Central memory CD4-positive, alpha-beta T cell (primary cell): ENCODE measurements at places on chromosomes 3 and 15.
A peak's percentile ranks its signal among the peaks of the same experiment; 100 is the strongest.

DNA sequence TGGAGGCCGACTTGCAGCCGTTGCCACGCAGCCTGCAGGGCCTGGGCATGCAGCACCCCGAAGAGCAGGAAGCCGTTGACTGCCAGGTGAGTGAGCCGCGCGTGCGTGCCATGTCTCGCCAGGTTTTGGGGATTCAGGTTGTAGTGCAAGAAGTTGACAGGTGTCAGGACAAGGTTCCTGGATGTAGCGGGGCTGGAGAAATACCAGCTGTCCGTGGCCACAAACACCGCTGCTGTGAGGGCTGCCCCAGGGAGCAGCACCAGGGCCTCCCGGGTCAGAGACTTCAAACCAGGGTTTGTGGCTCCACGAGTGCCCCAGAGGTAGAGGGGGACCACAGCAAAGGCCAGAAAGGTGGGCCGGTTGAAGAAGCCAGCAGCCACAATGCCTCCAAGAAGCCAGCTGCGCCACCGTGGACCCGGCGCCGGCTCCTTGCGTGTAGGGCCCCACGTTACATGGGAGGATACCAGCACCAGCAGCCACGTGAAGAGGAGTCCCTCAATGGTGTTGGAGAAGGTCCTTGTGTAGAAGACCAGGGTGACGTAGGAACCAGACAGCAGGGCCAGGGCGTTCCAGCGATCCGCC is 5.6 kb upstream of the NCBP2 start:
- DNase-seq, result no peak

DNA sequence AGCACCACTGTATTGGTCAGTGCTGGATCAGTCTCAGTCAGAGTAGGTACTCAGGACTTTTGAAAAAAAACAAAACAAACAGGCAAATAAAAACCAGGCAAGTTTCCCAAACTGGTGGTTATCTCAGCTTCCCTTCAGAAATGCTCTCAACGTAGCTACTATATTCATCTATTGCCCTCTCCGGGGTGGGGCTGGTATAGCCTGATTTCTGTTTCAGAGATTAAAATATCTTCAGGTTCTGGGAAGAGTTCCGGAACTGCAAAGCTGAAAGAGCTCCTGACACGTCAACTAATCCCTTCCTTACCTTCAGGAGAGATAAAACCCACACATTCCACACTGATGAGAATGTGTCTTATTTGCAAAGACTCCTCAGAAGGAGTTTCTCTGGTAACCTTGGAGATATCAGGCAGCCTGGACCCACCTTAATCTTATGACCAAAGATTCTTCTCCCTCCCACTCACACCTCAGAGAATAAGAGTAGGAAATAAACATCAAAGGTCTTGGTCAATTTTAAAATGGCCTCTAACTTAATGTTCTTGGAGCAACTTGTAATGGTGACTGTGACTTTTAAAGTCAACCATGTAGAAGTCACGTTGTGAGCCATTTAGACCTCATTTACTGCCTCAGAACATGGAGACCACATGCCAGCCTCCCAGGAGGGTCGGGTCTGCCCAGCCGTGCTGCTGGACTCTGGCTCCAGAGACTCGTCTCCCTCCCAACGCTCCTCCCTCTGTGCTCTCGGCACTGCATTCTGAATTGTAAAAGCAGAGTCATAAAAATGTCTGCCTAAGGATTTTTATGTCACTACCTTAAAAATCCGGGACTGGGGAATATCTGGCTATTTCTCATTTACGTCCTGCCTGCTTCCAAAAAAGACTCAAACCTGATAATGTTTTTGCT is 53.8 kb downstream of the CDCP1 start:
- DNase-seq, result no peak

DNA sequence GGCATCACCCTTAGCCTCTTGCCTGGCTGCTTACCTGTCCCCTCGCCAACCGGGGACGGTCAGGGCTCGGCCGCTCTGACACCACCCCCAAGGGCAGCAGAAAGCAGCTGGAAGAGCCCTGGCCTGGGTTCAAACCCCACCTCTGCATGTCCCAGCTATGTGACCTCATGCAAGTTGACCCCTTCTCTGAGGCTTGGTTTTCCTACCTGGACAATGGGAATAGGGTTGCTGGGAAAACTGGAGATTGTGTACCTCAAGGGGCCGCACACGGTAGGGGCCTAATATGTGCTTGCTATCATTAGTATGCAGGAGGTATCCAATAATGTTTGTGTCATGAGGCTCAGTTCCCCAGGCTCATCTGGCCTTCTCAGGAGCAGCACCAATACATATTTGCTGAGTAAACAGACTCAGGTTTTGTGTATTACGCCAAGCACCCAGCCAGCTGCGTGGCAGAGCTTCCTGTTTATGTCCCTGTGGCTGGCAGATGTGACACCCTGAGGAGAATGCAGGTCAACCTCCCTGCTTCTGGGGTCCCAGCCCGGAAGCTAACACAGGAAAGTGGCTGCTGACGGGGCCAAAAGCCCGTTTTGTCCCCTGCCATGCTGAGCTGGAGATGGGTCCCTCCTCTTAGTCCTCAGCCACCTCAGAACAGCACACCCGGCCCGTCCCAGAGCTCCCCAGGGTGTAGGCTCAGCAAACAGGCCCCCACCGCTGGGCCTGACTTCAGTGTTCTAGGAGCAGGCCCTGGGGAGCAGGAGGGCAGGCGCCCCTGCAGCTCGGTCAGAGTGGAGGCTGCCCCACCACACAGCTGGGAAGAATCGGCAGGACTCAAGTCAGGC is 29.7 kb downstream of the PLXND1 start:
- DNase-seq, result peak; percentile 89

DNA sequence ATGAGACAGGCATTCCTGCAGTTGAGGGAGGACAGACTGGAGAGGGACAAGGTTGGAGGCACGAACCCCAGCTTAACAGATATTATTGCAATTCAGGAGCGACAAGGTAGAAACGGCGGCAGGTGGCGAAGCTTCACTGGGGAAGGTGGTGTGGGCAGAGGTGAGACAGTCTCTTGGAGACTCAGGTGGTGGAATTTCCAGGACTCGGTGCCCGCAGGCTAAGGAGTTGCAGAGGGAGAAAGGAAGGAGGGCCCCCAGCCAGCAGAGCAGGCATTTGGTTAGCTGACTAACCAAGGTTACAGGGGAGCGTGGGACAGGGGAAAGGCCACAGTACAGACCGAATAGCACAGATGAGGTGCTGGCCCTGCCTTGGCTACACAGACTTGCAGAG is 3.0 kb downstream of the FAM174B start:
- no peak for DNase-seq

DNA sequence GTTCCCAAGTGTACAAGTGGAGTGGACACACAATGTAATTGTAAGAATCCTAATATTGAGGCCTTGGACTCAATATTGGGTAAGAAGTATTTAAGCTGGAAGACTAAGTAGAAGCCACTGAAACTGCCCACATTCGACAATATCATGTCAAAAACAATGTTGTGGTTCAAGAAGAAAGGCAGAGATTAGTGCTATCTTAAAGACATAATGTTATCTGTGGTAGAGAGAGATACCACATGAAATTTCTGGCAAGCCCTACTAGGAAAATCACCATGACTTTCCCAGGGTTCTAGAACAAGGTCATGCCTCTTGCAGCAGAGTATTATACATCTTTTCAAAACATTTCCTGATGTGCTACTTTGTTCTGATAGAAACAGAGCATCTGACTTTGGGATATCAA is 192.6 kb downstream of the RAP2B start:
- DNase-seq, result no peak

GRCh38 chr15:59268168-59268851 is 61.7 kb downstream of the LDHAL6B start:
- no peak for DNase-seq

DNA sequence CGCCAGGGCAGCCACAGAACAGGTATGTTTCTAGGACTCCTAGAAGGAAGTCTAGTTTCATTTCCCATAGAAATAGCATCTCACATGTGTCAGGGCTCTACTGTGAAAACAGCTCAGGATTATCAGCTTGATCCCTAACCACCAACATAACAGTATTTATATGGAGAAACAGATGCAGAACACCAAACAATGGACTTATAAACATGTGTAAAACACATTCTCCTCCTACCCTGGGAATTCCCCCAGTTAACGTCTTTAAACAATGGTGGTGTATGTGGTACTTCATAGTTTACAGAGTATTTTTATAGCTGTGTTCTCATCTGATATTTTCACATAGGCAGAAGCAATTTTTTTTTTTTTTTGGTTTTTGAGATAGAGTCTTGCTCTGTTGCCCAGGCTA is 9.7 kb downstream of the TNFSF10 start:
- DNase-seq, result no peak

- DNase-seq, result peak; percentile 15
Measured at GRCh38 chr3:39106851-39107387, 508 bp downstream of the GORASP1 start.

DNA sequence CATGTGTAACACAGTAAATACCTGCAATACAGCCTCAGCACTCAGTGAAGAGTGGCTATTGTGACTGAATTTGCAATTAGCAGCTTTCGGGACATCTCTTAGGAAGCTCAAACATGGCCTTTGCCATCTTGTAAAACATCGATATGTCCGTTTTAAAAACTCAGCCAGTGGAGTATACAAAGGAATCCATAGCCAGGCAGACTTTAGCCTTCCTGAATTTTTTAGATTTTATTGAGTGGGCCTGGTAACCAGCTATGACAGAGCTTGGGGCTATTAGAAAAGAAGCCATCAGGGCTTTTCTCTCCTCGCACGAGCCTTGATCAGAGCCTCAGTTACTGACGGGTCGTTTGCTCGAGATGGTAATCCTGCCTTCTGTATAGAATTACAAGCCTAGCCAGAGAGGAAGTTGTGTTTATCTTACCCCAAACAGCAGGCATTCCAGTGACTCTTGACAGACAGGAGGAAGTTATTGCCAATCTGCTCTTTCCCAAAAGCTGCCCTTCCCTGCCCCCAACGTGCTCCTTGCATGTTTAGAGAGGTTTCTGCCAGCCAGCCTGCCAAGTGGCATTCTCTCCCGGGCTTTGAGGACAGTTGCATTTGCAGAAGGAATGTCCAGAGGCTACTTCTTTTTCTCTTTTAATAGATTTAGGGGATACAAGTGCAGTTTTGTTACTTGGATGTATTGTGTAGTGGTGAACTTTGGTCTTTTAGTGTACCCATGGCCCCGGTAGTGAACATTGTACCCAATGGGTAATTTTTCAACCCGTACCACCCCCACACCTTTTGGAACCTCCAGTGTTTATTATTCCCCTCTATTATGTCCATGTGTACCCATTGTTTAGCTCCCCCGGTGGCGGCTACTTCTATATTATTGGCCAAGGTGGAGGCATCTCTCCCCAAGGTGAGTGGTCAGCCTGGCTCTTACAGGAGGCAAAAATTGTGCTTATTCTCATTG is 40.6 kb downstream of the ITPR1 start:
- no peak for DNase-seq

DNA sequence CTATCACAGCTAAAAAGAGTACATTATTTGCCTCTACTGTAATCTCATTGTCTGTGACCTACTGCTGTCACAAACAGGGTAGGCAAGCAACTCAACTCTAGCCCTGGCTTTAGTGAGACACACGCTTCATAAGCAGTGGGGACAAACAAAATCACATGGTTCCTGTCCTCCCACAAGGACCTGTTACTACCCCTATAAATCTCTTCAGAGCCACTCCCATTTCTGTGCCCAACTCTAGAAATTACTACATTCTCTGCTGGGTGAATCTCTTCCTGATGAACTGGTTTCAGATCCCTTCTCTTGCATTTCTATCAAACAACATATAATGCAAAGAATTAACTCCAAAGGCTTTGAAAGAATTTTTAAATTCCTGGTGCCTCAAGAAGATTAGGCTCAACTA is 117.3 kb downstream of the DMXL2 start:
- DNase-seq, result no peak

DNA sequence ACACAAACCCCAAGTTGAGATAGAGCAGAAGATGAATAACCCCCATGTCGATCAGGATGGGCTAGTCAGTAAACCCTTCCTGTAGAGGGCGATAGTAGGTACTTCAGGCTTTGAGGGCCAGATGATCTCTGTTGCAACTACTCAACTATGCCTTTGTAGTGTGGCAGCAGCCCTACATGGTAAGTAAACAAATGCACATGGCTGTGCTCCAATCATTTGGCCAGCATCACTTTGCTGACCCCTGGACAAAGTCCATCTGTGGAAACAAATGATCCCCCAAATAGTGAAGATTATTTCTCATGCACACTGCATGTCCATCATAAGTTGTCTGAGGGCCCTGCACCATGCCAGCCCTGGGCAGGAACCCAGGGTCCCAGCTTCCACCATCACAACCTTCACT is 402.2 kb upstream of the PROK2 start:
- DNase-seq, result no peak

DNA sequence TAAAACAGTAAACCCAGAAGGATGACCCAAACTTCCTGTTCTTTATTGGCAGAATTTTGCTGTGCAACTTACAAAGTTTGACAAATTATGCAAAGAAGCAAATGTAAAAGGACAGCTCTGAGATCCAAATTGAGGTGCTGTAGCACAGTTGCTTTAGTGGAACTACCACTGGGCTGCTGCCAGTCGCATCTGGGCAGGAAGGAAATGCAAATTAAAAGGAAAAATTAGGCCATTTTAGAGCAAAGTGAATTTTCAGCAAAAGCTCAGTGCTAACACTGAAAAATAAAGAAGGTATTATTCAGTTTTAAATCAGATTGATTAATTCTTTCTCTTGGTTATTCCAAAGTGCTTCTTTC is 104.5 kb downstream of the ZMAT3 start:
- no peak for DNase-seq

DNA sequence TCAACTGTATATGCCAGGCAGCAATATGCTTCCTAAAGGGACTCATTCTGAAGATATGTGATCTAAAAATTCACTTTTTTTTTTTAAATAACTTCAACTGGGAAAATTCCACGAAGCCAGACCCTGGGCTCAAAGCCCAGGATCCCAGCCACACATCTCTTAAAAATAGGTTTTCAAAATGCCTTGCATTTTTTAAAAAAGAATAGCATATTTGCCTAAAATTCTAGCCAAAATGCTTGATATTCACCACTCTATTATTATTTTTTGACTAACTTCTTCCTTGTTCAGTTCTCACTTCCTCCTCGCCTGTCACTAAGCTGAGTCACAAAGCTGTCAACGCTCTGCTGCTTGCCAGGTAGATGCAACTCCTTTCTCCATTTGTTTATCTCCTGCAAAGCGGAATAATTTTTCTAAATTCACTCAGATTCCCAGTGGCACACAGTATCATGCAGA is 28.0 kb upstream of the VGLL4 start:
- no peak for DNase-seq

- DNase-seq, result no peak
Measured at GRCh38 chr3:29695643-29696198, 414.9 kb downstream of the RBMS3 start.

DNA sequence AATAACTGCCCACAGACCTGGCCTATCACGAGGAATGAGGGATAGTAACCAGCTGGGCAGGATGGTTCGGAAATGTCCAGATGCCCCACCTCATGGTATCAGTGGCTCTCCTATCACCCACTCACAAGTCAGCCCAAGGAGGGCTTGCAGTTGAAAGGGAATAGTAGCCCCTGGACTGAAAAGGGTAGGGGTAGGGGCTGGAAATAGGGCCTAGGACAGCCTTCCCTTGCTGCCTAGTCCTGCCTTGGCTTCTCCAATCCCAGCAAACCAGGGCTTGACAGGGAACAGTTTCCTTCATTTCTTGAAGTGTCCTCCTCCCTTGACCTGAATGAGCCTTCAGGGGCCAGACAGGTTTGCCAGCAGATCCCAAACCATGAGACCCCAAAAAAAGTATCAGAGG is 1.2 kb upstream of the CACNA2D2 start:
- DNase-seq, result no peak

- no peak for DNase-seq
Measured at GRCh38 chr3:151827816-151828215, 13.9 kb downstream of the AADAC start.
